ENCODE measurements at places on chromosomes 11 and 22.

DNA sequence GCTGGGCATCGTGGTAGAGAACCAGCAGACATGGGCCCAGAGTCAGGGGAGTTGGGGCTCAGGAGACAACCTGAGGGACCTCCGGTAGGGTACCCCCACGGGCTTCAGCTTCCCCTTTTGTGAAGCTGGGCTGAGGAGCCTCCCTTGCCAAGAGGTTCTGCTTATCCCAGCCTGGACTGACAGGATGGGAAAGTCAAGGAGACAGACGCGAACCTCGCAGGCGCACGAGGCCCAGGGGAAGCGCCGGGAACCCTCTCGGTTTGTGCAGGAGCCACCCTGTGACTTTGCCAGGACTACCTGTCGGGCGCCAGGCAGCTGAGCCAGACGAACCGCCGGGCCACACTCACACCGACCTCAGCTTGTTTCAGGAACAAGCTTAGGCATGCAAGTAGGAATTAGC lies 566.1 kb downstream of the BRD1 start:
- no peak for DNase-seq

GRCh38 chr11:134779179-134779578 lies 367.1 kb upstream of the B3GAT1 start:
- no peak for DNase-seq

DNA sequence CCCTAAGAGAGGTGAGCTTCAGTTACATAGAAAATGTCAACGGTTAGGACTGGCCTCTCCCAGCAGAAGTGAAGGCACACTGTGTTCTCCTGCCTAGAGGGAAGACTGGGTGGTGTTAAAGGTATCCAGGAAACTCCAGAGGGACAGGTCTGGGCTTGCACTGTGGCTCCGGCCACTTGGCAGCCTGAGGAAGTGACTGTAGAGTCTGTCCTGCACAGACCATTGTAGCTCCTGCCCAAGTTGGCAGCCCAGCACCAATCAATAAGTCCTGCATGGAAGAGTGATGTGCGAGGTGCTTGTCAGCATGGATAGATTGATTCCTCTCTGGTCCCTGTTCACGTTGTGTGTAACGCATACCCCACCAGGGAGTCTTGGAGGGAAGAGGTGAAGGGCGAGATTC lies 284.8 kb downstream of the TENM4 start:
- no peak for DNase-seq

DNA sequence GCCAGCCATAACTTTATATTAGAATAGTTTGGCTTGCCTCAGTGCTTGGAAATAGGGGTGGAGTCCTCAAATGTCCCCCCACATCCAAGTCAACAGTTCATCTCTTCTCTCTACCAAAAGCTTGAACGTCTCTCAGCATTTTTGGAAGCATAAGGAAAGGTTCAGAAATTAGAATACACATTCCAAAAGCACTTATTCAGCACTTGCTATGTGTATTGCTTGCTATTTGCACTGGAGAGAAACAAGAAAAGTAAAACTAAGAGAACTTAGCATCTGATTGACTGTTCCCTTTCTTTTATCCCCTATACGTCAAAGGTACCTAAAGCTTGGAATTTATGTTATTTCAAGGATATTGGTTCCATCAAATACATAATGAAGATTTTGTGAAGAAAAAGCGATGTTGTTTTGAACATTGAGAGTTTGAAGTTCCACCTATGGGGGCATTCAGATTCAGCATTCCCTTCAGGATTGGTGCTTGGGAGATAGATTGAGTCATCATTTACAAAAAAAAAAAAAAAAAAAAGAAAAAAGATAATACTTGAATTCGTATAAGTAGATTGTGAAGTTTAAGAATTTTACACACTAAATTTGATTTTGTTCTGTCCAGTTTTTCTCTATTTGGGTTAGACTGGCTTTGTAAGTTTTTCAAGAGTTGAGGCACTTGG lies 1.3 kb downstream of the TBRG1 start:
- no peak for DNase-seq

DNA sequence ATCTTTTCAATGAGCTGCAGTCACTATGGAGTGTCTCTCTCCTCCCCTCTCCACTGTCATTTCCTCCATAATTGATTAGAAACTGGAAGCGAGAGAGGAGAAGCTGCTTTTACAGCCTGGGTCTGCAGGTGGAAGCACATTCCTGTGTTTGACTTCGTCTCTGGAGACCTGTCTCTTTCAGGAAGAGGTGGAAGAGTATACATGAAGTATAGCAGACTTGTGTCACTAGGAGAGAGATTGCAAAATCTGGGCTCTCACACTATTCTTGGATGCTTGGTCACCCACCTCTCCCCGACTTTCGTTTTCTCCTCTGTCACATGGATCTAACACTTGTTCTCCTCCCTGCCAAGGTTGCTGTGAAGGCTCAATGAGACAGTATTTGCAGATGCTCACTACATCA lies 323.3 kb downstream of the NTM start:
- no peak for DNase-seq

DNA sequence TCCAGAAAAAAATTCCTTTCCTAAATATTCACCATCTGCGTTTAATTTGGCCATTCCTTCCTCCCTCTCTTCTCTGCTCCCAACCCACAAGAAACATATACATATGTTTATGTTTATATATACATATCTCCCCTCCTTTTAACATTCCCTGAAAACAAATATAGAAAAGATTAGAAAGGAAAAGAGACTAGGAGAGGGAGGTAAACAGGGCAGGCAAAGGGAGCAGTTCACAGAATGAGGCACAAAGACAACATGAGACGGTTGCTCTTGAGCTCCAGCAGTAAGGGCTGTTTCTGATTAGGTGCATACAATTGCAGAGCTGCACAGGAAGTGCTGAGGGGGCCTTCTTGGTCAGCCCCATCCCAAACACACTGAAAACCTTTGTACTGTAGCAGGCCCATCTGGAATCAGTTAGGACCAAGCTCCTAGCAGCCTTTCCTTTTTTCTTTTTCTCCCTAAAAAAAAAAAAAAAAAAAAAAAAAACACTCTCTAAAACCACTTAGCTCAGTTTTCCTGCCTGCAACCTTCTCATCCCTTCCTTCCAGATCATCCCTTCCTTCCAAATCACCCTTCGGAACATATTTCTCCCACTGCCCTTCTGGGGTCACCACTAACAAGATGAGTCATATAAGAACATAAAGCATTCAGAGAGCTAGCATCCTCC lies 57.0 kb downstream of the RBFOX2 start:
- DNase-seq: no peak

GRCh38 chr22:30792456-30792855 lies 97.8 kb downstream of the OSBP2 start:
- no peak for DNase-seq

- no peak for DNase-seq
Measured at GRCh38 chr11:119103793-119104192, 2.1 kb upstream of the DPAGT1 start.

GRCh38 chr11:113906038-113906437 lies 1.4 kb downstream of the HTR3B start:
- no peak for DNase-seq

- DNase-seq: no peak
Measured at GRCh38 chr22:33220476-33221080, 162.4 kb upstream of the SYN3 start.

DNA sequence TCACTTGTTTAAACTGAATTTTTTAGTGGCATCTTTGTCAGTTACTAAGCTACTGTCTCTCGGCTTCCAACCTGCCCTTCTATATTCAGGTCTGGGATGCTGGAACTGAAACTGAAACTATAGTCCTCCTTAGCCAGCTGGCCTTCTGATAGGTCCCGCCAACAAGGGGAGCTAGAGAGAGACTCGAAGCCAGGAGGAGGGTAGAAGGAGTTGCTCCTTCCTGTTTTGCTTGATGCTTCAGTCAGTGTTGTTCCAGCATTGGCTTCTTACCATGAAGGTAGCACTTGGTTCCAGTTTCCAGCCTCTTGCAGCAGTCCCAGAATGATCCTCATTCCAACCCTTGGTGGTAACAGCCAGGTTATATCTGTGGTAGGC lies 32.9 kb upstream of the HORMAD2 start:
- peak; percentile 4 for DNase-seq

DNA sequence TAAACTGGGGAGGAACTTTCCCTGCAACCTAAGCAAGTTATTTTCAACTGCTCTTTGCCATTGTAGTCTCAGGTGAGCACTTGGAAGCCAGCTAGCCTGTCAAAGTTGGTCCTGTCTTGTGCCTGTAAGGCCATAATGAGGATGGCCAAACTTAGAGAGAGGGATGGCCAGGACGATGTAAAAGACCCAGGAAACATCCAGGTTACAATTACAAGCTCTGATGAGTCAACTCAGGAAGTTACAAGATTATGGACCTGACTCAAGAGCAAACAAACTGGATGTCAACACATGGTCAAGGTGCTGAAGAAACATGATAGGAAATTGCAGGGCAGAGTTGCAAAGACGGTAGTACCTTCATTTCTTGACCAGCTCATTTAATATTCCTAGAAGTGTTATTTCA lies 1.6 kb downstream of the GTPBP1 start:
- DNase-seq: no peak

DNA sequence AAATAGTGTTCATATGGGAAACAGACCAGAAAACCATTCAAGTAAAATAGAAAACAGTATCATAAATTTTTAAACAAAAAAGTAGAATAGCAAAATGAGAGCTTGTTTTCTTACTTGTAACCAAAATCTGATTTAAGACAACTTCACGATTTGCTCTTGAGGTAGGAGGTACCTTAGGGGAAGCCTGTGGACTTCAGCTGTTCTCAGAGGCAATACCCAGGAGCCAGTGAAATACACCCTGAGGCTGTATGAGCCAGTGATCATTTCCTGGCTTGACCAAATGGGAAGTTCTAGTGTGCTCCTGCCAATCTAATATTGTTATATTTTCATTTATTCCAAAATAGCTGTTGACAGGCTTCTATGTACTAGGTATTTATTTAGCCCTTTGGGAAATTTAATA lies 104.8 kb downstream of the ARHGAP42 start:
- DNase-seq: no peak

DNA sequence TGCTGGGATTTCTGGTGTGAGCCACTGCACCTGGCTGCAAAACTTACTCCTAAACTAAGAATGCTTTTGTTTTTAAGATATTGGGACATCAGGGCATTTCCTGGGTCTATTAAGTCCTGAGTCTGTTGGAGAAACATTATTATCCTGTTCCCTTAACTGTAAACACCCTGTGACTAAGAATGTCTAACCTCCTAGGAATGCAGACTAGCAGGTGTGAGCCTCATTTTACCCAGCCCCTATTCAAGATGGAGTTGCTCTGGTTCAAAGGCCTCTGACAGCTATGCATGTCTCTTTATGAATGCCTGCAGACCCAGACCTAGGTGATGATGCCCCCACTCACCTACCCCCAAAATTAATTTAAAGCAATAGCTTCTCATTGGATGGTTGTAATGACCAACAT lies 46.2 kb downstream of the DEPDC5 start:
- no peak for DNase-seq

- DNase-seq: no peak
Measured at GRCh38 chr11:83187465-83187864, 6.0 kb upstream of the ANKRD42 start.

- DNase-seq: no peak
Measured at GRCh38 chr11:112106070-112106469, 19.4 kb downstream of the SDHD start.

DNA sequence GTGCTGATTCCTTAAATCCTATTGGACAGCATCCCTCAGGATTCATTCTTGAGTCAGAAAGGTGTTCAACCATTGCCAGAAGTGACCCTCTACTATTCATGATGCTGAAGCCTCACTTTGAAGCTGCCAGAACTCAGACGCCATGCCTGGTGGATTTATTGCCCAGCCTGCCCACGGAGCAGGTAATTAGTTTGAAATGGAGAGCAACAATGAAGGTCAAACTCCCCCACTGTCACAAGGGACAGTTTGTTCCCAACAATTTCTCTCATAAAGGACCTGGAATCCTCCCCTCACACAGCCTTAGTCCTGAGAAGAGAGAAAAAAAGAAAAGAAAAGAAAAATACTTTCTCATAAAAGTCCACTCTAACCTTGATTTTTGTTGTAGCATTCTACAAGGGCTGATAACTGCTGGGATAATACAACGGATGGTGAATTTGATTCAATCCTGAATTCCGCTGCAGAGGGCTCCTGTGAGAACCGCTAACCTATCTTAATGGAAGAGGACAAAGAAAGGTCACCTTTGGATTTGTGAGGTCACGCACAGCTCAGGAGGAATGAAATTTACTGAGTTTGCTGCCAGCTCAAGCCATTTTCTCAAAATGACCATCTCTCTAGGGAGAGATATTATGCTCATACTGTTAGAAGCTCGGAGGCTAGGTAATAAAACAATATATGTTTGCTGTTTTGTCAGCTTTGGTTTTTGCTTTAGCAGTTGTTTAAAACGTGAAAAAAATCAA lies 161.6 kb upstream of the SYN3 start:
- no peak for DNase-seq

DNA sequence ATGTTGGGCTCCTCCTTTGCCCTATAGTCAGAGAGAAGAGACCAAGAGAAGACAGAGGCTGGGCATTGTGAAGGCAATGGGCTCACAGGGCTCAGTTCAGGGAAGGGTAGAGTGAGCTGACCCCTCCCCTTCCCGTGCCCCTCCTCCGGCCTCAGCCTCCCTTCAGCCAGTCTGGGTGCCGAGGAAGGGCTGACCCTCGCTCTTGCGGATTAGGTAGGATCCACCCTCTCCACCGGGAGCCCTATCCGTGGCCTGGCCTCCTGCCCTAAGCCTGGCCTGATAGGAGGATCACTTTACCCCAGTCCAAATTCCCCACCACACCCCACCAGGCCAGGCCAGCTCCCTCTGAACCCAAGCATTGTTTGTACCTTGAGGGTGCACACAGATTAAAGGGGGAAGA lies 1.8 kb upstream of the PPP1R14B start:
- no peak for DNase-seq

- peak; percentile 38 for DNase-seq
Measured at GRCh38 chr11:13955971-13956421, 6.5 kb upstream of the SPON1 start.

DNA sequence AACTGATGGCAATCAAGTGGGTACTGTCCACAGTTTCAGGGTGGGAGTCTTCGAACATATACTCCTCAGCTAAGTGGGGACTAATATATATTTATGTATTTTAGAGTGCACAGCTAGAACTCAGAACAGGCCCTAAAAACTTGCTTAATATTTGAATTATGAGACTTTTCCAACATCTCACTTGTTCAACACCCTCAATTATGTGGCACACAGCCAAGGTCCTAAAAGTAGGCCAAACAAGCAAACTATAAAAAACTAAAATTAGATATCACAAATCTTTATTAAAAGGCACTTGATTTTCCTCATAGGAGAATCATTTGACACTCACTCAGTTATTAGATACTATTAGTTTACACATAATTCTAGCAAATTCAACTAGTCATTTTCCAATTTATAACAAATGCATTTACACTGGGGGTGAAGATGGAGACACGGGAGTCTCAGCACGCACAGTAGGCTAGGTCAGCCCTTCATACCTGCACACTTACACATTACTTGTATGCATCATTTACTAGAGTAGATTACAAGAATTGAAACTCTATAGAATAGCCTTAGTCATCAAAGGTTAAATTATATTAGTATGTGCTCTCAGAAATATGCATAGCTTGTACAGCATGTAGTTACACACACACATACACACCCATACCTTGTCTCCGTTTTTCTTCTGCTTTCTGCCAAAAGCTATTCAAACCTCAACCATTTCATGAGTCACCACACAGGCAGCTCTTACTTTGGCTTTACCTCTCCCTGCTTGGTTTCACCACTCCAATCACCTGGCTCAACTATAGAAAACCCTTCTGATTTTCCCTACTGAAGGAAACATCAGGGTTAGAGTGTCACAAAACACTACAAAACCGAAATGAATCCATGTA lies 171.5 kb downstream of the SBF2 start:
- DNase-seq: no peak

- no peak for DNase-seq
Measured at GRCh38 chr22:27591060-27591459, 210.5 kb downstream of the MN1 start.

All from T follicular helper cell (primary cell).